ENCODE measurements at places on chromosomes 5 and 9. TPM values are rescaled to one million over a fixed set of nuclear protein-coding genes. Genes with fewer than 3 reads are reported as not detected.

Gene SET
- total RNA-seq, result 241 TPM

Gene PCDH12
- not detected for total RNA-seq

Gene LVRN
- total RNA-seq, result 0.17 TPM

Gene GRIA1
- not detected for total RNA-seq

Gene C5orf46
- not detected for total RNA-seq

Gene SLC25A2
- total RNA-seq, result not detected

Gene CMYA5
- total RNA-seq, result 0.22 TPM

Gene F2RL1
- total RNA-seq, result 1.7 TPM

Gene CCL27
- not detected for total RNA-seq

Gene CTSV
- total RNA-seq, result not detected

Gene ACTBL2
- not detected for total RNA-seq

Gene SKP2
- total RNA-seq, result 6.3 TPM

Gene SHOC1
- total RNA-seq, result not detected

Gene CDH9
- total RNA-seq, result not detected

Gene LCNL1
- total RNA-seq, result 1.0 TPM

Gene LEAP2
- total RNA-seq, result 0.31 TPM

Gene CATSPER3
- 0.56 TPM for total RNA-seq

Gene STPG3
- total RNA-seq, result not detected

Gene EFCAB9
- total RNA-seq, result not detected

Gene PIP5K1B
- not detected for total RNA-seq

Gene RELL2
- total RNA-seq, result 11.4 TPM

Gene ZNF883
- total RNA-seq, result 0.30 TPM

Gene AGXT2
- not detected for total RNA-seq

Gene C9orf153
- 1.0 TPM for total RNA-seq

Gene CCL28
- total RNA-seq, result 20.9 TPM

Gene TAF11L8
- not detected for total RNA-seq

Gene SPINK4
- not detected for total RNA-seq

Gene FAM200C
- 0.16 TPM for total RNA-seq

Gene THBS4
- total RNA-seq, result 0.85 TPM

Gene QRFP
- total RNA-seq, result not detected

Gene PCDHA10
- not detected for total RNA-seq

Gene IRX2
- not detected for total RNA-seq

Gene MTAP
- 17.2 TPM for total RNA-seq

Gene CSNK1G3
- 92.3 TPM for total RNA-seq

Gene SLC34A3
- total RNA-seq, result not detected

Data from CD4-positive, alpha-beta T cell (primary cell).